ENCODE measurements at places on chromosomes 3 and 15. TPM values are rescaled to one million over a fixed set of nuclear protein-coding genes. Genes with fewer than 3 reads are reported as not detected.

The SLC51B gene
- not detected for total RNA-seq

The SCAANT1 gene
- total RNA-seq, result not detected

The STRIT1 gene
- total RNA-seq, result not detected

The SLC28A2 gene
- not detected for total RNA-seq

The TMEM40 gene
- not detected for total RNA-seq

The ACKR4 gene
- 1.6 TPM for total RNA-seq

The WDR49 gene
- total RNA-seq, result 1.9 TPM

The NCK1 gene
- 77.0 TPM for total RNA-seq

The SCN11A gene
- 0.33 TPM for total RNA-seq

The NSMCE3 gene
- total RNA-seq, result 11.1 TPM

The XPC gene
- 57.4 TPM for total RNA-seq

The APOD gene
- total RNA-seq, result 651 TPM

The CYP8B1 gene
- not detected for total RNA-seq

The SPATA16 gene
- not detected for total RNA-seq

The DNAJB11 gene
- total RNA-seq, result 40.0 TPM

The SPATA12 gene
- not detected for total RNA-seq

The CHRFAM7A gene
- 0.73 TPM for total RNA-seq

The PRSS50 gene
- 3.6 TPM for total RNA-seq

The CNTN6 gene
- not detected for total RNA-seq

The CCDC71 gene
- total RNA-seq, result 31.8 TPM

The FBXO40 gene
- total RNA-seq, result not detected

The PLA2G4B gene
- total RNA-seq, result 10.2 TPM

The LMAN1L gene
- not detected for total RNA-seq

The SEMA6D gene
- total RNA-seq, result 22.8 TPM

The GOLGA6D gene
- not detected for total RNA-seq

The ITIH4 gene
- total RNA-seq, result 5.8 TPM

The TNNC1 gene
- not detected for total RNA-seq

The TM4SF18 gene
- 25.9 TPM for total RNA-seq

The SETD5 gene
- total RNA-seq, result 135 TPM

The DPP8 gene
- 47.0 TPM for total RNA-seq

Measured in breast epithelium (tissue), 4 donors.